ENCODE measurements at places on chromosomes 2 and 18.

DNA sequence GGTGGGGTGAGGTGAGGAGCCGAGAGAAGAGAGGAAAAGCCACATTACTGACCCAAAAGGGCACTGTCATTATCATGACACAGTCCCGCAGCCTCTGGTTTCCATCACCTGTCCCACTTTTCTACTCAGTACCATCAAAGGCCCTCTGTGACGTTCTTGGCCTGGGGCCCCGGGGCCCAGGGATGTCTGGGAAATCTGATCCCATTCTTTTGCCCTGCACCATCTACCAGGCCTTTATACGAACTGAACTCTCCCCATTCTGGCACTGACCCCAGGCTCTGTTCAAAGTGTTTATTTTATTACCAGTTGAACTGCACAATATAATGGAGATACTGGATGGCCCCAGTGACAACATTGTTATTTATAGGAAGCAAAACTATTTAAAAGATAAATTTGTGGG lies 89.1 kb downstream of the COL6A3 start:
- no peak for DNase-seq

DNA sequence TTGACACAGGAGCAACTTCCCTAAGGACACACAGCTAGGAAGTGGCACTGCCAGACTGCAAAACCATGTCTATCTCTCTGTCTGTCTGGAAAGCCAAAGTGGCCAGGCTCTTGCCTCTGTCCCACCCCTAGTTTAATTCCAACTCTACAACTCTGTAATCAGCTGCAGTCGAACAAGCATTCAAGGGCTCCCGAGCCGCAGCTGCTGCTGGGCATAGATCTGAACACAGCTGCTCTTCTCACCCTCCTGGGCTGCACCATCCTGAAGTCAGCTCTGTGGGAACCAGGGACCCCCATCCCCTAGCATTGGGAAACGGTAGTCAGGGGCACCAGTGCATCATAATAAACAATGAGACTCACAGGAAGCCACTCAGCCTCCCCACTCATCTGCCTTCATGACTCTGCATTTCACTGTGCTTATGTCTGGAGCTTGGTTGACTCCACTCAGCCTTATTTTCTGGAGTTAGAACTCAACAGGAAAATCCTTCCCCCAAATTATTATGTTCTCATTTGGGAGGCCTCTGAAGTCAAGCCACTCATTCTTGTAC lies 44.4 kb upstream of the TMEM163 start:
- no peak for DNase-seq

- DNase-seq: peak; percentile 86
These were observed 7.7 kb downstream of the ZSCAN30 start for GRCh38 chr18:35282353-35282752.

DNA sequence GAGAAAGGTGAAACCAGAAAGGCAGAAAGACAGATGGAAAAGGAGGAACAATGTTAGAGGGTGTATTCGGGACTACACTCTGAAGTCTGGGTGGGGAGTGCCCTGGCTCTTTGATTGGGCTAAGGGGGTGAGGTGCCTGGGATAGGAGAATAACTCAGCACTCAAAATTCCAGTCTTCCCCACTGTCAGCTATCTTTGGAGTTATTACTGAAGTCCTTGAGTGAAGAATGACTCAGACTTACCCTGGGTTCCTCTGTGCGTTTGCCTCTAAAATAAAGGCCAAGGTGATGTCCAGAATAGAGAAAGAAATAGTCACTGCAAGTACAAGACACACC lies 151.8 kb upstream of the SERPINE2 start:
- no peak for DNase-seq

Measured in BJ (cell line).